ENCODE measurements at places on chromosomes 12 and 14.
A peak's percentile ranks its signal among the peaks of the same experiment; 100 is the strongest.

DNA sequence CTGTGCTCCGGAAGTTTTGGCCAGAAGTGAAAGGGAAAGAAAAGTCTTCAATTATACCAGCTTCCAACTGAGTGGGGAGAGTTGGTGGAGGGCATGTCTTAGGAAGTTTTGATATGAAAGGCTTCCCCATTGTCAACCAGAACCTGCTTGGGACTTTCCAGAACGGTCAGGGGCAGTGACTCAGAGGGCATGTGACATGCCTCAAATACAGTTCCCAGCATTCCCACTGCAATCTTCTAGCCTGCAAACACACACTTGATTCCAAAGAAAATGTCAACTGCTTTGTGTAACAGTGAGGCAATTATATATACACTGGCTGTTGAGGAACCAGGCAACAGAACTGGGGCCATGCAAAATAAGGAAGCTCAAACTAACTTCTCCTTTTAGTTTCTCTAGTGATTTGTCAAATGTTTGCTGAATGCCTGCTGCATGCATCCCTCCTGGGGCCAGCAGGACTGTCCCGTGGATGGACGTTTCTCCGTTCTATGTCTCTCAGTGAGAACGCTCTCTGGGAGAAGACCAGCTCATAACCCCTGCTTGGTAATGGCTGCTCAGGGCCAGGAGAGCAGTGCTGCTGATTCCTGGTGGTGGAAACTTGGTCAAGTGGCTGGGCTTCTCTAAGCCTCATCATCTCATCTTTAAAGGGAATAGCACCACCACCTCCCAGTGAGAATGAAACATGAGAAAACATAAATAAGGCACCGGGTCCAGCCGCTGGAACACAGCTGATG, 18.3 kb downstream of the SLC25A47 start:
- H3K4me1 ChIP-seq, result peaks cover 34% of the 10 kb centered on the region
- H3K27ac ChIP-seq, result peak overlapping the region; percentile 80
- H3K4me3 ChIP-seq, result peak overlapping the region; percentile 38
- H3K36me3 ChIP-seq, result peaks cover 59% of the 10 kb centered on the region

- H3K36me3 ChIP-seq, result no peaks in the 10 kb centered on the region
- DNase-seq, result no peak
- peaks cover 65% of the 10 kb centered on the region for H3K27me3 ChIP-seq
- no peak overlapping the region for H3K4me3 ChIP-seq
- no peak overlapping the region for H3K27ac ChIP-seq
These were observed 1.4 kb downstream of the AQP5 start for GRCh38 chr12:49962861-49963765.

GRCh38 chr14:59116984-59117415, 71.5 kb upstream of the DAAM1 start:
- no peak for DNase-seq
- H3K4me3 ChIP-seq, result no peak overlapping the region
- H3K27me3 ChIP-seq, result peaks cover 11% of the 10 kb centered on the region
- H3K36me3 ChIP-seq, result no peaks in the 10 kb centered on the region
- no peaks in the 10 kb centered on the region for H3K4me1 ChIP-seq

DNA sequence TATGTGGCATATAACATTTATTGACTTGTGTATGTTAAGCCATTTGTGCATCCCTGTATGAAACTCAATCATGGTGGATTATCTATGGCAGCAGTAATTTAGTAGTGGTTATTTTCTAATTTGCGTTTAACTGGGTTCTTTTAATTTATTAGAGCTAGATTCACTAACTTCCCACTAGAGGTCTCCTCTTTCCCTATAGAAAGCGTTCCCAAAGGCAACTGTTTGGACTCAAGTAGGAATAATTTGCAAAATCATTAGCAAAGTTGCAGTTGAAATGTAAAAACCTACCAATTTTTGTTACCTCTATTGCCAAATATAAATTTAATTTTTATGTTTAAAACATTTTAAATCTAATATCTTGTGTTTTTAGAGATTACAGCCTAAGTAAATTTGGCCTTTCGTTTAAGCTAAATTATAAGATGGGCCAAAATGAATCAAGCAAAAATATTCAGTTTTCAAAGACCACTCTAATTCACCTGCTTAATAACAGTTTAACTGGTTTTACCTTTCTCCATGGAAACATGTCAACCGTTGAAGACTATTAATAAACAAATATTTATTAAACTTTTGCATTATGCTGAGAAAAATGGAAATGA, 6.0 kb downstream of the DMAC2L start:
- H3K4me3 ChIP-seq, result no peak overlapping the region
- no peak overlapping the region for H3K27ac ChIP-seq
- peaks cover 35% of the 10 kb centered on the region for H3K4me1 ChIP-seq
